ENCODE measurements at places on chromosomes 4 and X. TPM values are rescaled to one million over a fixed set of nuclear protein-coding genes. Genes with fewer than 3 reads are reported as not detected.

The FOXO4 gene
- 3.7 TPM for total RNA-seq

The CTAG1B gene
- total RNA-seq = not detected

The STAG2 gene
- 54.2 TPM for total RNA-seq

The HERC6 gene
- 23.6 TPM for total RNA-seq

The GAB3 gene
- total RNA-seq = 3.5 TPM

The CXorf38 gene
- 17.9 TPM for total RNA-seq

The BGN gene
- total RNA-seq = 6.0 TPM

The WDR13 gene
- 155 TPM for total RNA-seq

The VCX3B gene
- not detected for total RNA-seq

The SH3RF1 gene
- total RNA-seq = 13.3 TPM

The HMX1 gene
- total RNA-seq = not detected

The BMPR1B gene
- total RNA-seq = not detected

The GAGE2A gene
- not detected for total RNA-seq

The AWAT2 gene
- total RNA-seq = not detected

The ANXA10 gene
- not detected for total RNA-seq

The MAGEB10 gene
- not detected for total RNA-seq

The ZNF711 gene
- 0.13 TPM for total RNA-seq

The UBL4A gene
- total RNA-seq = 53.7 TPM

The GAGE12E gene
- not detected for total RNA-seq

The ADH1C gene
- total RNA-seq = not detected

The RS1 gene
- not detected for total RNA-seq

The SCARB2 gene
- total RNA-seq = 102 TPM
